ENCODE measurements at places on chromosomes 1 and 21. TPM values are rescaled to one million over a fixed set of nuclear protein-coding genes. Genes with fewer than 3 reads are reported as not detected.

DNA sequence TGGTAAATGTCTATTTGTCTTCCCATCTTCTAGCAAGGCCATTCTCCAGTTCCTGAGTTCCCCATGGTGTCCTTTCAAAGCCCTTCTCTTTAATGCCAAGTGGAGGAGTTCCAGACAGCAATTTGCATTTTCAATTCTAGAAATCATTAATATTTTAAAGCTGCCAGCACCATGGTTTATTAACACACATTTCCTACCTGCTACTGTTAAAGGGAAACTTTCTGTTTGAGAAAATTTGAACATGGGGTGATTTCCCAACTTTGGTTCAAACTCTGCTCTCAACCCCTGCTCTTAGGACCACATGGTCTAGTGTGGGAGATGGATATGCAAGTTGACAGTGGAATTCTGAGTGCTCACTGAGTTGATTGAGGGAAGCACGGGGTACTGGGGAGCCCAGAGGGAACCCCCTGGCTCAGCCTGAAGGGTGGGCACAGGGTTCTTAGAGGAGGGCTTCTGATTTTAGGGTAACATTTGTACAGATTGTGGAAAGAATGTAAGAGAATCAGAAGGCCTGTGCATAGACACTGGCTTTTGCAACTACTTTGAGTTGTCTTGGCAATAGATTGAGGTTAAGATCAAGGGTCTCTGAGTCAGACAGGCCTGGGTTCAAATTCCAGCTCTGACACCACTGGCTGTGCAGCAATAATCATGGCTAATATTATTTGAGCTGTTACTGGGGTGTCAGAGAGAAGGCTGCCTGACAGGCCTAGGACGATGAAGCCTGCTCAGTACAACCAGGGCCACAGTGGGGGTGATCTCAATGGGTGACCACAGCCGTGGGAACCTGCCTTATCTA is 97.8 kb downstream of the BEND5 start:
- no peak for DNase-seq
- H3K4me3 ChIP-seq, result no peak overlapping the region
- H3K4me1 ChIP-seq, result peaks cover 20% of the 10 kb centered on the region
- H3K36me3 ChIP-seq, result no peaks in the 10 kb centered on the region

The CLDN8 gene
- not detected for total RNA-seq

The KNCN gene
- not detected for total RNA-seq

DNA sequence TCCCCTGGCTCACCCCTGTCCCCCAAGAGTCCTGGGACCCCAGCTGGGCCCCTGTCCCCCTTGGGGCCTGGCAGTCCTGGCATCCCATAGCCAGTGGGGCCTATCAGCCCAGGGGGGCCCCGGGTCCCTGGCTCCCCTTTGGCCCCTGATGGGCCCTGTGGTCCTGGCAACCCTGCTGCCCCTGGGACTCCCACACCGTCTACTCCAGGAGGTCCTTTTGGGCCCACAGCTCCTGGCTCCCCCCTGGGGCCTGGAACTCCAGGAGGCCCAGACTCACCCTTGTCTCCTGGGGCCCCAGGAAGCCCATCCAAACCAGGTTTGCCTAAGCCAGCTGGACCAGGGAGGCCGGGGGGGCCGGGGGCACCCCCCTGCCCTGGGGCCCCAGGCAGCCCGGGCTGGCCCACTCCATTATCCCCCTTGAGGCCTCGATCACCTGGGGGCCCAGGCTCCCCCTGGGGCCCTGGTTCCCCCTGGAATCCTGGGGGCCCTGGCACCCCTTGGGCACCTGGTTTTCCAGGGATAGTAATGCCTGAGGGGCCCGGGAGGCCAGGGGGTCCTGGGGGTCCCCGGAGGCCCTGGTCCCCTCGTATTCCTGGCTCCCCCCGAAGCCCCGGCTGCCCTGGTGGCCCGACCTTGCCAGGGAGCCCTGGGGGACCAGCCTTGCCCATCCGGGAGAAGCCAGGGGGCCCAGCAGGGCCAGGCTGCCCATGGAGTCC is 10.1 kb downstream of the ADPRS start:
- H3K27ac ChIP-seq, result peak overlapping the region; percentile 35
- peaks cover 26% of the 10 kb centered on the region for H3K36me3 ChIP-seq
- DNase-seq, result no peak
- peaks cover 40% of the 10 kb centered on the region for H3K4me1 ChIP-seq
